T-helper 2 cell (primary cell): ENCODE measurements at places on chromosomes 4 and X.

DNA sequence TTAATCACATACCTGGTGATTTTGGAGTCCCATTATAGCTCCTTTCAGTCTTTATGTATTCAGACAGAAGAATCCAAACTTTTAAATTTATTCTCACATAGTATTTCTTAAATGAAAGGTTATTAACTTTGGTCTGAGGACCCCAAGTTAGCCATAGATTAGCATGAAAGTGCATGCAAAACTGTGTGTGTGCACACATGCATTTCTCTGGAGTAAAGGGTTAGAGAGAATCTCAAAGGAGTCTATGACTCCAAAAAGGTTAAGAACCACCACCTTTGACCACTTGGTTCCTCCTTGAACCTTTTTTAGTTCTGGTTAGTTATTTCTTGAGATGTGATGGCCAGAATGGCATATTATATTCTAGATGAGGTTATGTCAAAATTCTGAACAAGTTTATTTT, 102.0 kb downstream of the MGST2 start:
- DNase-seq: no peak

GRCh38 chr4:3807822-3808496, 41.8 kb downstream of the ADRA2C start:
- no peak for DNase-seq

DNA sequence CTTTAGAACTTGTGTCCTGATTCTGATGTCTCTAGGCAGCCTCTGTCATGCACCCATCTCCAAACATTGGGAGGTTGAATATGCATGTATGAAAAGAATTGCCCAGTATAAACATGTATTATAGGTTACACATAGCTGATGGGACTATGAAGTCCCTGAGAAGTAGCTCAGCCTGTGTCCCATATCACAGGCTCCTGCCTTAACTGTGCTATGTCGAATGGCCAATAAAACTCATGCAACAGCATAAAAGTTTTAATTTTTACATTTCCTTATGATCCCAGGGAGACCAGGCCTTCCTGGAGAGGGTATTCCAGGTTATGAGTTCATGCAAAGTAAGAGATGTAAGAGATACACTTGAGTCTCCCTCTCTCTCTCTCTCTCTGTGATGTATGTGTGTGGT, 217.4 kb downstream of the SHROOM3 start:
- DNase-seq: no peak

GRCh38 chrX:66050140-66050569, 10.3 kb upstream of the VSIG4 start:
- DNase-seq: no peak

- DNase-seq: no peak
Measured at GRCh38 chr4:91914176-91914804, 389.5 kb upstream of the GRID2 start.

DNA sequence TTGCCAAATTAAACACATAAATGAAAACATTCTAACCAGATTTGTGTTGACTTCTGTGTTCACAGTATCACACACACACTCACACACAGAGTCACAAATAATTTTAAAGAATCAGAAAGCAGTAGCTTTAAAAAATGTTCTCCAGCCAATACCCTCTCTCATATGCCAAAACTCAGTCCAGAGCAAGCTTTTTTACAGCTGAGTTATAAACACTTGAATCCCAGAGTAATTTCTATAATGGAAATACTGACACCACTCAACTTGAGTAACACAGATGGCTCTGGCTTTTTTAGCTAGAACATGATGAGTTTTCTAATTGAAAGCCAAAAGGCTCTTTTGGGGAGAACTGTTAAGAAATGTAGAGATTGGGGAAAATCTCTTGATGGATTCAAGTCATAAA, 100.8 kb downstream of the DOCK11 start:
- DNase-seq: no peak
